ENCODE measurements at places on chromosomes 6 and 20.
A peak's percentile ranks its signal among the peaks of the same experiment; 100 is the strongest.

- no peak for DNase-seq
- H3K4me1 ChIP-seq = peaks cover 25% of the 10 kb centered on the region
- H3K27ac ChIP-seq = no peak overlapping the region
- no peak overlapping the region for H3K4me3 ChIP-seq
- H3K27me3 ChIP-seq = no peaks in the 10 kb centered on the region
- H3K36me3 ChIP-seq = no peaks in the 10 kb centered on the region
Observed at GRCh38 chr6:43992783-43993644, 134.2 kb downstream of the MRPL14 start.

DNA sequence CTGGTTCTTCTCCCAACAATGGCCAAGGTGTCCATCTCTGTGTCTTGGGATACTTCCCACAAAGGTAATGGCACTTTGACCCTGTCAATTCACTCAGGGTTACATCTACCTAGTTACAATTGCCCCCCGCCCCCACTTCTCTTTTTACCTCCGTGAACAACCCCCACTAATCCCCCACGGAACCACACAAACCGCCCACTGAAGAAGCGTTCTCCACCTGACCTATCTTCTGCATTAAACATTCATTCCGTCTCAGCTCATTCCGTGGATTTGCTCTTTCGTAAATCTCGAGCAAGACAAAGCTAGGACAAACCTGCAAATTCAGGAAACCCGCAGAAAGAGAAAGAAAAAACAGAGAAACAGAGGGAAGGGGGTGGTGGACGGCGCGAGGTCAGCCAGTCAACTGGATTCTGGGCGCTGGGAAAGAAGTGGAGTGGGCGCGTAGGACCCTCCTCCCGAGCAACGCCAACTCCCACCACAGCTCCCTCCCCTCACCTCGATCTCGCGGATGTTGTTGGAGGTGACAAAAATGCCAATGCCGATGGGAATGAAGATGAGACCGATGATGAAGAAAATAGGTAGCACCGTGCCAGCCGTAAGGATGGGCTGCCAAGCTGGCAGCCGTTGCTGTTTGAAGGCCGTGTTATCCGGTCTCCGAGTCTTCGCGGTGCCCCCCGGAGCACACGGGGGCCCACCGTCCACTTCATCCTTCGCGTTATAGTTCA lies 523 bp downstream of the TMEM30A start:
- no peaks in the 10 kb centered on the region for H3K4me1 ChIP-seq
- H3K36me3 ChIP-seq = no peaks in the 10 kb centered on the region
- H3K27me3 ChIP-seq = no peaks in the 10 kb centered on the region
- DNase-seq = peak; percentile 23
- H3K27ac ChIP-seq = peak overlapping the region; percentile 95

DNA sequence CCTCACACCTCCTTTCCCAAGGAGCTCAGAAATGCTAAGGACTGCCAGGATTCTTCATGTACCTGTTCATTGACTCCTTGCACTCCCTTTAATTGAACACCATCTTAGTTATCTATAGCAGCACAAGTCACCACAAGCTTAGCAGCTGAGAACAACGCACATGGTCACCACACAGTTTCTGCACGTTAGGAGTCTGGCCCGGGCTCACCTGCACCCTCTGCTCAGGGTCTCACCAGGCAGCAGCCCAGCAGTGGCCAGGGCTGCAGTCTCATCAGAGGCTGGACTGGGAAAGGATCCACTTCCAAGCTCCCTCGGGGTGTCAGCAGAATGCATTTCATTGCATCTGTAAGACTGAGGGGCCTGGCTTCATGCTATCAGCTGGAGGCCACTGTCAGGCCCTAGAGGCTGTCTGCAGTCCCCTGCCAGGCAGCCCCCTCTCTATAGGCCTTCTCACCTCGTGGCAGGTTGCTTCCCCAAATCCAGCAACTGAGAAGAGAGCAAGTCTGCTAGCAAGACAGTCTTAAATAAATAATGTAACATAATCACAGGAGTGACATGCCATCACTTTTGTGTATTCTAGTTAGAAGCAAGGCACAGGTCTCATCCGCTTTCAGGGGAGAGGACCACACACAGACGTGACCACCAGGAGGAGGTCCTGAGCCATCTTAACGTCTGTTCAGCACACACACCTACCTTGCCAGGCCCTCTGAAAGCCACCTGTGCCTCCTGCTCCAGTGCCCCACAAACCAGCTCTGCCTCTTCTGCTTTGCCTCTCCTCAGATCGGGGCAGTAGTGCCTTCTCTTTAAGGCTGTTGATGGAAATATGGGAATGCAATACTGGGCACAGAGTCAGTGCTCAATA lies 165.2 kb upstream of the CST7 start:
- H3K27ac ChIP-seq = no peak overlapping the region
- H3K4me1 ChIP-seq = no peaks in the 10 kb centered on the region
- H3K4me3 ChIP-seq = no peak overlapping the region
- no peaks in the 10 kb centered on the region for H3K36me3 ChIP-seq
- DNase-seq = no peak

DNA sequence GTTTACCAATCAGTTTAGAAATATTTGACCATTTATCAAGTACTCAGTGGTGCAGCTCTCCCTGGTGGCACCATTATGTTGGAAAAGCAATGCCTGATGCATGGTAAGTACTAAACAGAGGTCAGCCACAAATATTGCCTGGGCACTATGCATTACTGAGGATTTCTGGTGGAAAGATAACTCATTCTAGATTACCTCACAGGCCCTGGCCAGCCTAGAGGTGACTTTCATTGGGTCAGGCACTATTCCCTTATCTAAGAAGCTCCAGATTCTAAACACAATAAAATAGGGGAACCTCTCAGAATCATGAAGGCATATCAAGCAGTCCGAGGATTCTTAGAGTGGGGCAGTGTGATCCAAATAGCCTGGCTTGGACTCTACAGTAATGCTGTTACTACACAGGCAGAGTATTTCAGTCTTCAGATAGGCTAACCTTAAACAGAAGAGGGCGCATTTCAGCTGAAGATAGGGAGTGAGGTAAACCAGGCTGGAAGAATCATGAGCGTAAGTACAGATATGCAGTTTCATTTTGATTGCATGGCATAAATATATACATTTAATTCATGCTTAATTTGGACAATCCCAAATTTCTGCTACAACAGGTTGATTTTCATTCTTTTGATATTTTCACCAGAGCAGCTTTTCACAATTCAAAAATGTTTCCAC lies 12.1 kb downstream of the LGSN start:
- no peaks in the 10 kb centered on the region for H3K36me3 ChIP-seq
- H3K27ac ChIP-seq = no peak overlapping the region

GRCh38 chr6:36742146-36742545 lies 44.5 kb downstream of the RAB44 start:
- peaks cover 24% of the 10 kb centered on the region for H3K27me3 ChIP-seq
- H3K27ac ChIP-seq = no peak overlapping the region
- no peak for DNase-seq
- no peaks in the 10 kb centered on the region for H3K36me3 ChIP-seq

- H3K4me1 ChIP-seq = no peaks in the 10 kb centered on the region
- H3K27ac ChIP-seq = no peak overlapping the region
- no peak for DNase-seq
- no peaks in the 10 kb centered on the region for H3K27me3 ChIP-seq
Observed at GRCh38 chr6:28296520-28297060, 15.2 kb downstream of the PGBD1 start.

GRCh38 chr6:2129182-2129621 lies 116.2 kb downstream of the GMDS start:
- H3K4me3 ChIP-seq = no peak overlapping the region
- H3K27me3 ChIP-seq = no peaks in the 10 kb centered on the region
- H3K36me3 ChIP-seq = no peaks in the 10 kb centered on the region
- H3K4me1 ChIP-seq = peaks cover 3% of the 10 kb centered on the region

DNA sequence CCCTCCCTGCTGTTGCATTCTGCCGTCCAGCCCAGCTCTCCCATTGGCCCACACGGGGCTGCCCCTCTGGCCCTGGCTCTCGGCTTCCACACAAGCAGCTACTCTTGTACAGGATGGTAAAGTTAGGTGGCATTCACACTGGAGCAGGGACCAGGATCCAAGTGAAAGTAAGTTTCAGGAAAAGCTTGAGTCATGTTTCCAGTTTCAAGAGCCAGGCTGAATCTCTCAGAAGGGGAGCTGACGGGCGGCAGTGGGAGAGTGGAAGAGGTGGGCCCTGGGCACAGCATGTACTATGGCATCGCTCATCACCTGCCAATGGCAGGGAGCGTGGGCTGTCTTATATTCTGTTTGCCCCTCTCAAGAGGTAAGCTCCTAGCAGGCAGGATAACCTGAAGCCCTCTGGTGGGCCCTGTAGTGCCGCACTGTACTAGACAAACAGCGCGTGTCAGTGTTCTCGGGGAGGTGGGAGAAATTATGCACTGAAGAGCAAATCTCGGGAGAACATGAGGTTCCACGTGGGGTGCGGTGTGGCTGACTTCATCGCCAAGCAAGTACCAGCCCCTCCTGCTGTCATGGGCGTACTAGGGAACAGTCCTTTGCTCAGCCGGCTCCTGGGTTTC lies 241.5 kb downstream of the NRN1 start:
- no peak for DNase-seq
- H3K4me3 ChIP-seq = no peak overlapping the region
- no peaks in the 10 kb centered on the region for H3K27me3 ChIP-seq
- H3K36me3 ChIP-seq = no peaks in the 10 kb centered on the region
- no peak overlapping the region for H3K27ac ChIP-seq
- no peaks in the 10 kb centered on the region for H3K4me1 ChIP-seq

DNA sequence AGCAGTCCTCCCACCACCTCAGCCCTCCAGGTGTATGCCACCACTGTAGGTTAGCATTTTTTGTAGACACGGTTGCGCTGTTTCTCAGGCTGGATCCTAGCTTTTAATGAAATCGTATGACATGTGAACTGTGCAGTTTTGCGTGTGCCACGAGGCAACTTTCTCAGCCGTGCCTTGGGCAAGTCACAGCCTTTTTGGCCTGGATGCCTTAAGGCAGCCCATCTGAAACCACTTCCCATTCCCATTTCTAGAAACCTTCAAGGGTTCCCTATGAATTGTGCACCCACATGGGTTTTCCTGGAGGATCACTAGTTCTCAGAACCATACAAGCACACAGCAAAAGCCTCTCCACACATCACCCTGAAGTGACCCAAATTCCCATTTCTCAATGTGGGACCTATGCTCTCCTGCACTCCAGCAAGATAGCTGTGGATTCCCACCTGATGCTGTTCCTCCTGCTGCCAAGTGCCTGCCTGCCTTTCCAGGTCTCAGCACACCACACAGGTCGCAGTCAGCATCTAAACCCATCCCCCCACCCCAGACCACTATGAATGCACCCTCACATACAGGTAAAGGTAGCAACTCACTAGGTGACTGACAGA lies 28.9 kb downstream of the SNX5 start:
- no peak overlapping the region for H3K4me3 ChIP-seq
- H3K27me3 ChIP-seq = no peaks in the 10 kb centered on the region
- H3K27ac ChIP-seq = no peak overlapping the region
- DNase-seq = no peak

DNA sequence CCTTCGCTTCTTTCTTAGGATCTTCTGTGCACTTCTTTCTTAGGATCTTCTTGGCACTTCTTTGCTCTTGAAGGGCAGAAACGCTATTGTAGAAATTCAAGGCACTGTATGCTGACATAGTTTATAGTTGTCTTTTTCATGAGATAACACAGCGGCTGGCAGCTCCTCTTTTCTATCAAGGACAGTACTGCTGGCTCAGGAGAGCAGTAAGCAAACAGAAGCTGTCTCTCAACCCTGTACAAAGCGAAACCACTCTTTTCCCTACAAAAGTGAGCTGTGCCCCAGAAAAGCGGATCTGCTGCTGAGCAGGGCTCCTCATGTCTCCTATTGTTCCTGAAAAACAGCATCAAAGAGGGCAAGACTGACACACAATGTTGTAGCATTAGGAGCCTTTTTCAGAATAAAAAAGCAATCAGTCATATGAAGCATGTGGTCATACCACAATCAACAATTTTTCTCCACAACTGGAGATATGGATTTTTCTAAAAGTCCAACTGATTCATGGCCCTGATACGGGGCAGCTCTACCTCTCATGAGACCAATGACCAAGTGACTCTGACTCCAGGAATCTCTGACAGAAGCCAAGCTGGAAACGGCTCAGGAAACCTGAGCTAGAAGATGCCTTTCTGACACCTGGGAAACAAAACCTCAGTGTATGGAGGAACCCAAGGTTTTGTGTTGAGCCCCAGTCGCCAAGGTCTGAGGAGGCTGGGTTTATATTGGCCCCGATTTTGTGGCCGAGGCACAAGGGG lies 255.9 kb downstream of the ESR1 start:
- H3K27me3 ChIP-seq = no peaks in the 10 kb centered on the region
- no peaks in the 10 kb centered on the region for H3K36me3 ChIP-seq
- H3K27ac ChIP-seq = no peak overlapping the region
- no peak for DNase-seq
- no peaks in the 10 kb centered on the region for H3K4me1 ChIP-seq

DNA sequence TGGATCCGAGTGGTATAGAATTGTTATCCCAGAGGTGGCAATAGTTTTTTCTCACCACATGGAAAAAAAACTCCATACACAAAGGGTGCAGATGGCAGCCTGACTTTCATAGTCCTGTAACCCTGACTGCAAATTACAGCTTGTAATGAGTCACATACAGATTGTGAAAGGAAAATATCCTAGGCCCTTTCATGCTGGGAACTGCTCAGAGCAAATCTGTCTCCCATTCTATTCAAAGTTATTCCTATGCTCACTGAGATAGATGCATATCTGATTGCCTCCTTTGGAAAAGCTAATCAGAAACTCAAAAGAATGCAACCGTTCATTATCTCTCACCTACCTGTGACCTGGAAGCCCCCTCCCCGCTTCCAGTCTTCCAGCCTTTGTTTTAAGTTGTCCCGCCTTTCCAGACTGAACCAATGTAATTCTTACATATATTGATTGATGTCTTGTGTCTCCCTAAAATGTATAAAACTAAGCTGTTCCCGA lies 108.7 kb upstream of the MAP3K4 start:
- H3K4me1 ChIP-seq = no peaks in the 10 kb centered on the region
- H3K36me3 ChIP-seq = no peaks in the 10 kb centered on the region
- H3K27me3 ChIP-seq = no peaks in the 10 kb centered on the region
- no peak for DNase-seq
- no peak overlapping the region for H3K4me3 ChIP-seq

DNA sequence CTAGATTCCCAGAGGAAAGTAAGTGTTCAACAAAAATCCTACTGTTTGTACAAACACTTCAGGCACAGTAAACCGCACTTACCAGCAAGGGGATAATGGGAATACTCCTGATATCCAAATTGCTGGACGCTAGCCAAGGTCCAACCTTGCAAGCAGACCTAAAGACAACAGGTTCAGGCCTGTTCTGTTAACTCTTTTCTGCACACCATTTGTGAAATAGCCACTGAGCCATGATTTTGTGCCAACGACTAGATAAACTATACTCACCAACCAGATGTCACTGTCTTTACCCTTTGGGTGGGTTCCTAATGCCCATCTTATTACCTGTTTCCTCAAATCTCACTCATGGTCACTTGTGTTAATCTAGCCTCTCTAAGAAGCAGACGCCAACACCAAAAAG lies 43.5 kb downstream of the GOPC start:
- H3K4me1 ChIP-seq = peaks cover 2% of the 10 kb centered on the region
- no peaks in the 10 kb centered on the region for H3K27me3 ChIP-seq
- no peak overlapping the region for H3K4me3 ChIP-seq
- no peak for DNase-seq
- H3K36me3 ChIP-seq = peaks cover 11% of the 10 kb centered on the region
- H3K27ac ChIP-seq = no peak overlapping the region
